ENCODE measurements at places on chromosomes 7 and 10.

DNA sequence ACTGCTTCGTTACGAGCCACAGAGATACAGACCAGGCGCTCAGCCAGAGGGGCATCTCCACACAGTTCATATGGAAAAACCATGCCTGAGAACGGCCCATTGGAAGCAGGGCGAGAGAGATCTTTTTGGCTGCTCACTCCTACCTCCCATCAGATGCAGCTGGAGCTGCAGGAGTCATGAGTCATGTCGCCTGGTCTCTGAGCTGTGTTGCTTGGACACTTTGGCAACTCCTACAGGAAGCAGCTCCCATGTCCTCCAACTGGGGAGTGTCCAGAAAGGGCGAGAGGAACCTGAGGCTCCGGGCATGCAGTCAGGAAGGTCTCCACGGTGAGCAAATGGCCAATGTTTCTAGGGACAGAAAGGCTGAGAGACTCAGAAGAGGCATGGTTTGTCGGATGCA lies 24.9 kb downstream of the INSIG1 start:
- DNase-seq = no peak

DNA sequence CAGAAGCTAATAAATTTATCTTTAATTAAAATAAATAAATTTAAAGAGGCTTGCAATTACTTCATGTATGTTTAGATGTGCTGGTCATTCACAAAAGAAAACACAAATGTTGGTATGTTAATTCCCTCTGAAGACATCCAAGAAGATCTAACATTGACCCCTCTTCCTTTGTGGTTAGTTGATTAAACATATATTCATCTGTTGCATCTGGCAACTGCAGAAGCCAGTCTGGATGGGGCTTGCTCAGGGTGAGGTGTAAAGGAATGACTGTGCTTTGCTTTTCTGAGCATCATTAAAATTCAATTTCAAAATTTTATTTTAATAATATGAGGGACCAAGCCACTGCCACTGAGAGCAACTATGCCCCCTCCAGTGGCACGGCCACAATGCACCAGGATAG lies 36.4 kb upstream of the FERD3L start:
- no peak for DNase-seq

DNA sequence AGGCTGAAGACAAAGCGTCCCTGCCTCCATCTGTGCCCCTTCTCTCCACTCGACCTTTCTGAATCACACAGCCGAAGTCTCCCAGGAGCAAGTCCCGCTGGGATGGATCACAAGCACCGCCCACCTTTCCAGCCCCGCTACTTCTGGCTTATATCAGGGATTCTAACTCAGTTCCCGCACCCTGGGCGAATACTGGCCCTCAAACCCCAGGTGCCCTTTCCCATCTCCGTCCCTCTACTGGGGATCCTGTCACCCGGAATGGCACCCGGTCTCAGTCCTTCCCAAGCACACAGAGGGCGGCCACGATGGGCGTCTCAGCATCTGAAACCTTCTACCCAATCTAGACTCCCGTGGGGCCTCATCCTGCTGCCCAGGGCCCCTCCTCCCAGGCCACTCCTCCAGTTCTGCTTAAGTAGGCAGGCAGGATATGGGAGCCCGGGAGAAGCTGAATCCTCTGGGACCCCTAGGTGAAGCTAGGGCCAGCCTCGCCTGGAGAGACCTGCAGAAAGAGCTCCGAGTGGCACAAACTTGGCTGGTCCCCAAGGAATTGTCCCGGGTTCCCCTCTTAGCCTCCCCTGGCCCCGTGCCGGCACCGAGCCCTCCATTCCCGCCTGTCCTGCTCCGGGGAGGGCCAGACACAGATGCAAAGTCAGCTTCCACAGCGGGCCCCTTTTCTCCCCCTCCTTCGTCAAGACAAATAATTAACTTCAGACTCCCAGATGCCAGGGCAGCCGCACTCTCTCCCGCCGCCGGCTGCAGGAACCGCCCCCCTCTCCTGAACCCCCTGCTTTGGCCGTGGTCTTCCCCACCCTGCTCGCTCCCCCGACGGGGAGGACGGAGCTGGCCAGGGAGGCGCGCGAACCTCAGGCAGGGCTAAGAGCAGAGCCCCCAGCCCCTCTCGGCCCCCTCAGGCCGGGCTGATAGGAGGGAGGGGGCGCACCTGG lies 612 bp downstream of the KCP start:
- no peak for DNase-seq

GRCh38 chr7:51313738-51314425 lies 2.7 kb downstream of the COBL start:
- no peak for DNase-seq

GRCh38 chr7:131889572-131890150 lies 333.2 kb upstream of the PODXL start:
- no peak for DNase-seq

- DNase-seq = no peak
Measured at GRCh38 chr7:101535351-101535751, 93.7 kb downstream of the MYL10 start.

DNA sequence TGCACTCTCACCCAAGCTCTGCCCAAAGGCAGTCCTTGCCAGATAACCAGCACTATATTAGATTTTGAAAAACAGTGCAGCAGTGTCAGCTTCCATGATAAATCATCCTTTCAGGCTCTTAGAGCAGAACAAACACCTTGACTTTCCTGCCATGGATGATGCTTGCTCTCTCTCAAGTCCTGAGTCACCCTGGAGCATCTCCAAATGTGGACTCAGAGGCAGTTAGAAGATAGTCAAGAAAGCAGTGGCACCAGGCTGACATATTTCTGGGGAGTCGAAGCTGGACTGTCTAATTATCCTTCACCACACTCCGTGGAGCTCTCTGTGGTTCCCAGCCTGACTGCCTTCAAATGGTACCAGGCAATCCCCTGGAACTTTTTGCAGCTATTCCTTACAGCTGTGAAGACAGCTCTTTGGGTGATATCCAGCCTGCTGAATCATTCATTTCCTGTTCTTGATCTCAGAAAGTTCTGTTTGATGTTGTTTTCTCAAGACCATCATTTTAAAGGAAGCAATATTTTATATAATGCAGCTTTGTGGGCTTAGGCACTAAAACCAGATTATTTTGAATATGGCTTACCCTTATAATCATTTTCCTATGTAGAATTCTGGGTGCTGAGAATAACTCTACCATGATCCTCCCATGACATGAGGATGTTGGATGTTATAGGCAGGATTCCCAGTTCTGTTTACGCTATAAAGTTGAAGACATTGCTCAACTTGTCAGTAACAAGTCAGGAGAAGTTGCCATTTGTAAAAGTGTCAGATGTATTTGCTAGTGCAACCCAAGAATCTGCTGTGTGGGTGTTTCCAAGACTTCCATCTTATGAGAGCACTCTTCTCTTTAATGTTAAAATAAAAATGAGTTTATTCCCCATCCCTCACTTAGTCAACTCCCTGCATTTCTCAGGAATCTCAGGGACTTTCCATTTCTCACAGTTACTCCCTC lies 233.8 kb downstream of the C7orf25 start:
- no peak for DNase-seq

DNA sequence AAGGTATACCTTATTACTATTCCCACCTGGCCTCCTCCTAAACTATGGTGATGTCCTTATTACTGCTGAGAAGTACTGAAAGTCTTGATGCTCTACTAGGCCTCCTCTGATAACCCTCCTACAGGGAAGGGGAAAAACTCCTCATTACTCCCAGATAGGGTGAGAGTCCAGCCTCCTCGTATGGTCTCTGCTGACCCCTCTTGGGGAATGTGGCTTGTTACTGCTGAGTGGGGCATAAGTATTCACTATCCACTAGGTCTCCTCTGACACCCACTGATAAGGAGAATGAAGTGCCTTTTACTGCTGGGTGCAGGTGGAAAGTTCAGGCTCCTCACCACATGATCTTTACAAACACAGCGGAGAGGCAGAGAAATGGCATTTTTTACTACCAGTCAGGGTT lies 222.9 kb downstream of the CHRM2 start:
- DNase-seq = no peak

- DNase-seq = no peak
Measured at GRCh38 chr10:102220612-102221011, 5.5 kb upstream of the ELOVL3 start.

DNA sequence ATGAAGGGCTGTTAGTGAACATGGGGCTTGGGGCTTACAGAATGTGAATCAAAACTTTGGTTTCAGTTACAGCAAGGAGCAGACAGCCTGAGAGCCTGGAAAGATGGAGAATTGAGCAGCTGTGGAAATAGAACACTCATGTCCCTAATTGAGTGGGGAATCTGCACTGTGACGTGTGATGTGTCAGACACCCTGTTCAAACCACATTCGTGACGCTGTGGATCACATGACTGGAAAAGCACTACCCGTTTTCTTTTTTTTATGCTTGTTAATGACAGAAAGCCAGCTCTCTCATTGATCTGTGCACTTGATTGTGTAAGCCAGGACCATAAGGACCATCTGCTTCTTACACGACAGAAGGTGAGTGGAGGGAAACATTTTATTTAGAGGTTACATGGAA lies 15.1 kb upstream of the TBX20 start:
- DNase-seq = no peak

GRCh38 chr10:14949291-14949690 lies 4.6 kb downstream of the DCLRE1C start:
- no peak for DNase-seq

DNA sequence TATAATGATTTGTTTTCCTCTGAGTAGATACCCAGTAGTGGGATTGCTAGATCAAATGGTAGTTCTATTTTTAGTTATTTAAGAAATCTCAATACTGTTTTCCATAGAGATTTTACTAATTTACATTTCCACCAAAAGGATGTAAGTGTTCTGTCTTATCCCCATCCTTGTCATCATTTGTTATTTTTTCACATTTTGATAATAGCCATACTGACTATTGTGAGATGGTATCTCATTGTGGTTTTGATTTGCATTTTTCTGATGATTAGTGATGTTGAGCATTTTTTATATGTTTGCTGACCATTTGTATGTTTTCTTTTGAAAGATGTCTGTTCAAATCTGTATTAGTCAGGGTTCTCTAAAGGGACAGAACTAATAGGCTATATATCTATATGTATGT lies 160.0 kb upstream of the TMEM229A start:
- no peak for DNase-seq

DNA sequence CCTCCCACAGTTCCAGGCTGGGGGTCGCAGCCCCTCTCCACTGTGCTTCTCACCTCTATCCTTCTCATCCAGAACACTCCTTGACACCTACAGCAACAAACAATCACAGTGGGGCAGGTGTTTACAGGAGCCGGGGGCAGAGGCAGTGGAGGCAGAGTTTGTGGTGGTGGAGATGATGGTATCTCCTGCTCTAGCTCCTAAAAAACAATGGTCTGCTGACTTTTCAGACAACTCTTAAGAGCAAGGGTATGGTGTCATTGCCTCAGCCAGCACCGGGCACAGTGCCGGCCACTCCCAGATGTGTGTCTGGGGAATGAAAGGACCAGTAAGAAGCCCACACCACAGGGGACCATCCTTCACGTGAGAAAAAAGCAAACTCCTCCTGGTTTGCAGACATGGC lies 36.3 kb upstream of the ANTXRL start:
- no peak for DNase-seq

DNA sequence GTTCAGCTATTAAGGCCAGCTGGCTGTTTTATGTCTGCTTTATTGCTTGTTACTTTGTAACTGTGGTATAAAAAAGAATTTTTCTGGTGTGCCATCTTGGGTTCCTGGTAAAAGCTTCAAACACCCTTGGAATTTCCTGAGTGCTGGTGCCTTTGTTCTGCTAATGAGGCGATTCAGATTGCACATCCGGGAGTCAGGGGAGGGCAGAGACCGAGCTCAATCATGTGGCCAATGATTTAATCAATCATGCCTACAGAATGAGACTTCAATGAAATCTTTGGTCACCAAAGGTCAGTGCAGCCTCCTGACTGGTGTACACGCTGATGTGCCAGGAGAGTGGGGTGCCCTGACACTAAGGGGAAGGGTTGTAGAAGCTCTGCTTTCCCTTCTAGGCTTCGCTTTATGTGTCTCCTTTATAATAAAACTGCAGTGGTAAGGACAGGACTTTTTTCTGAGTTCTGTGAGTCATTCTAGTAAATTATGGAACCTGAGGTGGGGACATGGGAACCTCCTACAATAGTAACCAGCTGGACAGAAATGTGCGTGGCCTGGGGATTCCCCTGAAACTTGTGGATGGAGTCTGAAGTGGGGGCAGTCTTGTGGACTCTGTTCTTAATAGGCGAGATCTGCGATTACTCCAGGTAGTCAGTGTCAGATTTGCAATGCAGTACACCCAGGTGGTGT lies 69.4 kb upstream of the OGDHL start:
- DNase-seq = no peak

GRCh38 chr7:64787295-64787694 lies 6.9 kb upstream of the ZNF138 start:
- DNase-seq = no peak

GRCh38 chr7:50864694-50865093 lies 82.0 kb upstream of the GRB10 start:
- no peak for DNase-seq

DNA sequence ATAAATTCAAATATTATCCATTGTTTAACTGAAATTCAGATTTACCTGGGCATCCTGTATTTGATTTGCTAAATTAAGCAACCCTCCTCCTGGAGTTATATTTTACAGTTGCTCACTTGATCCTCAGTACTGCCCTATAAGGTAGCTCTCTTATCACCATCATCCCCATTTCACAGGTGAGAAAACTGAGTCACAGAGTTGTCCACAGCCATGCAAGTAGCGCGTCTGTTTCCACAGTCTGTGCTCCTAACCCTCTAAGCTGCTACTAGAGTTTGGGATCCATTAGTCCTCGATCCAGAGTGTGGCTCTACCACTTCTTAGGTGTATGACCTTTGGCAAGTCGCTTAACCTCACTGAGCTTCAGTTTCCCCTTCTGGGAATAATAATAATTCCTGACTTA lies 34.9 kb upstream of the KDM7A start:
- no peak for DNase-seq

- DNase-seq = no peak
Measured at GRCh38 chr7:22587322-22587721, 87.3 kb upstream of the STEAP1B start.

DNA sequence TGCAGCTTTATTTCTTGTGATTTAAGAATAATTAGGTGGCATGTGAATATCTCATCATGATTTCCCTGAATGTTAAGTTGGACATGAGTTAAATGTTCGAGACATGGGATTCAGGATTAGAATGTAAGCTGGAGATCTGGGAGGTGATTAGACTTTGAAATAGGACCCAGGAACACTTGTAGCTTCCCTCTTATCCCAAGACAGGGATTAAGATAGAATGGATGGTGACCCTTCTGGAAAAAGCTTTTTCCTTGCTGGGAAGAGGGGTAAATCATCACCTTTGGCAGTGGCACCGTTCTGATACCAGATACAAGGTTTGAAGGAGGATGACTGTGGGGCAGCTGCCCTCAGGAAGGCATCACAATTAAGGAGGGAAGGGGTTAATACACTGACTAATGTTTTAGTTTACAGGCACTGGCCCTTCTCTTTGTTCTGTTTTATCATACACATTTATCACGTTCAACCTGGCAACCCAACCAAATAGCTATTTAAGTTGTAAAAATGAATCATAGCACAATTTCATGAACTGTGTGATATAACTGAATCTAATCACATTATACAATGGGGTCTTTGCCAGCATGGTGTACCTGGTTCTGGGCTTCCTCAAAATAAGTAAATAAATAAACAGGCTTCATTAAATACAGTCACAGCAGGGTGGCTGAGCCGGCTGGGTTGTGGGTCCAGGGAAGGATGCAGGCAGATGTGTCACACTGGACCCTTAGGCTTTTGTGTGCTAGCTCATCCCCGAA lies 212.7 kb downstream of the LRMDA start:
- DNase-seq = no peak

Measured in naive thymus-derived CD8-positive, alpha-beta T cell (primary cell).